ENCODE measurements at places on chromosomes 1 and 21.
A peak's percentile ranks its signal among the peaks of the same experiment; 100 is the strongest.

DNA sequence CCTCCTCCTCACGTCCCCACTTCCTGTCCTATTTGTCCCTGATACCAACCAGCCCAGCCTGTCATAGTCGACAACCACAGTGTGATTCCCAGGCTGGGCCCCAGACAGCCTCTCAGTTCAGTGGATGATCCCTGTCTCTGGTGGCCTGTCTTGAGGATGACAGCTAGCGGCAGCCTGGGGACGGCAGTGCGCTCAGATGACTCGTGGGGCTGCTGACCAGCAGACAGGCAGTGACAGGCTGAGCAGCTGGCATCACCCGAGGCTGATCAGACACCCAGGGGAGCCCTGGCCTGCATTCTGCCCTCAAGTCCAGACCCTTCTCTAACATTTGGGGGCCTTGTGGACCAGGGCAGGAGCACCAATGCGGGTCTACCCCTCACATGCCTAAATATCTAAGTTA, 21.0 kb downstream of the NKAIN1 start:
- DNase-seq: no peak

- DNase-seq: no peak
Measured at GRCh38 chr1:203304391-203304918, 864 bp upstream of the BTG2 start.

- peak; percentile 52 for DNase-seq
Measured at GRCh38 chr1:34774957-34775356, 6.1 kb upstream of the GJB3 start.

DNA sequence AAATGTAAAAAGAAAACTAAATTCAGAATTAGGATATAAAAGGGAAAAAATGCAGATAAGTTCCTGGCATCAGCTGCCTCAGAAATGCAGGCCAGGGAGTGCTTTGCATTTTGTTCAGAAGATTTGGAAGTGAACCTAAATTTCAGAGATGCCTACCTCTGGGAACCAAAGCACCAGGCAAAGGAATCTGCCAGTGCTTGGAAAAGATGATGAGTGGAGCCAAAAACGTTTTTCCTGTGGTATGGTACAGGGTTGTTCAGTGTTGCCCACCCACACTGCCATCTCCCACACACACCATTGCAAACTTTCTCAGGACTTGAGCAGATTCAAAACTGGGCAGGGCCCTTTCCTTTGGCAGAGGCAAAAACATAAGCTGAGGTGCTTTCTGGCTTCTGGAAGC, 349.5 kb downstream of the TGFB2 start:
- no peak for DNase-seq

DNA sequence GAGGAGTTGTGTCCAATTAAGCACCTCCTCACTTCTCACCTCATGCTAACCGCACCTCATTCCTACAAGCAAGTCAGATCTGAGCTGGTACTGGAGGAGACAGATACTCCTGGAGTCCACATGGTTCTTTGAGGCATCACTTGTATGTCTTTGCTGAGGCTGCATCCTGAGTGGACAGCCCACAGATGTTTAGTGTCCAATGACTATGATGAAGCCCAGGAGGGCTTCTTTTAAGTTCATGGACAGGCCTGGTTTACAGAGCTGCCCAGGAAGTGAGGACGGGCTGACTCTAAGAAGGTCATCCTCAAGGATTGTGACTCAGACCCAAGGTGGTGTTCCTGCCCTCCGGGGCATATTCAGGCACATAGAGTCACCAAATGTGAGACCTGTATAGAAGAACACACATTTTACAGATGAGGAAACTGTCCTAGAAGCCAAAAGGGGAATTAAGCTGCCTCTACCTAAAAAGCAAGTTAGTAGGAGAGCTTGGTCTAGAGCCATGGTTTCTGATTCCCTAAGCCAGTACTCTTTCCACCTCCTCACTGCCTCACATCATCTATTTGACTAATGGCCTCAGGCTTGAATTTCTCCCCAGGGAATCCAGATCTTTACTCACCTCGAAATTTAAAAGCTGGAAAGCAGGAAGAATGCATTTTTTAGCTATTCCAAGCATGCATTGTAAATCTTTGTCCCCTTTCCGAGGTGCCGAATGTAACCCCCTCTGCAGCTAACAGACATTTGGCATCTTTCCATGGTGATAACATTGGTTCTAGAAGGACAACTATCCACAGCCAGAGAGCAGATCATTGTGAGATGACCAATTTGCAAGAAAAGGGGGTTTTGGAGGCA, 228.1 kb downstream of the OMA1 start:
- no peak for DNase-seq

DNA sequence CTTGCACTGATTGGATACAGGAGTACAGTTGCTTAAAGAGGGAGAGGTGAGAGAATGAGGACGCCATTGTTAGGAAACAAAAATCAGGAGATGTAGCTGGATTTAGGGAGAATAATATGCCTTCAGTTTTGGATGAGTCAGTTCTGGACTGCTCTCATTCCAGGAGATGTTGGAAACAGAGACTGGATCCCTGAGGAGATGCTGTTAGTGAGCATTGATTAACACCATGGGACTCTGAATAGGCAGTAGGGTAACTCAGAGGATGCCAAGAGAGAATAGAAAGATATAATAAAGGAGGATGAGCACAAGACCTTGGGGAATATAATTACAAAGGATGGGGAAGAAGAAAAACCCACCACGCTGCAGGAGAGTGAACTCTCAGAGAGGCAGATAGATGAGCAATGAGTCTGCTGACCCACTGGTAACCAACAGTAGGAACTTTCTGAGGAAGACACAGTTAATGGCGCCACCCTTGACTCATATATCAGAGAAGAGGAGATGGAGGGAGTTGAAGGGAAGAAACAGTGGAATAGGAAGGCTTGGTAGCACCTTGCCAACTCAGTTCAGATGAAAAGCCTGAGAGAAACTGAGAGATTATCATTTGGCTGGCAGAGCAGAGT, 10.5 kb downstream of the KCNJ15 start:
- DNase-seq: peak; percentile 44

DNA sequence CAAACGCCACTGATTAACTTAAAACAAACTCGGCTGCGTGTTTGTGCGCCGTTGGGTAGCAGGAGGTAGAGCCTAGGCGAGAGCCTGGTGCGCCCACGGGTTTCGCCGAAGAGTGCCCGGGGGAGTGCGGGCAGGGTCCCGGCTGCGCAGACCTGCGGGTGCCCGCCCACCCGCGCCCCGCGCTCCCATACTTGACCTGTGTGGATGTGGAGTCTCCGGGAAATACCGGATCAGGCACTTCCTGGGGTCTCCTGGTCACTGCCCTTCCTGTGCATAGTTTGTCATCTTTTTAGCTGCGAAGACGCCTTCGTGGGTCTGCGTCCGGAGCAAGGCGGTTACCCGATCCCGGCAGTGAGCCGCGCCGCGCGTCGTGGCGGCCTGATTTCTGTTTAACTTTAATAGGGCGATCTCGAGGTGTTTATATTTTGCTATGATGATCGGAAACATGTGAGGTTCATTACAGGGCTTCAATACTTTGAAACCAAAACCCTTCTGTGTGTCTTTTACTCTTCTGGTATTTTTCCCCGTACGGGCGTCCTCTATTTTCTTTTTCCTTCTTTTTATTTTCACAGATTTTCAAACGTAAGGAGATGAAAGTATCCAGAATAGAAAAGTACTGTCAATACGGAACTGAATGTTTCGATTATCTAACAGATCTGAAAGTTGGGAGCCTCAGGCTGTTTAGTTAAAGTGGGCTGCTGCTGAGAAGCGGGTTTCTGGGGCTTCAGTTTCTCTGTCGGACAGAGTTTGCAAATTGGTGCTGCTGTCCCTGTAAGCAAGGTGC, 15.2 kb downstream of the NR5A2 start:
- DNase-seq: no peak

DNA sequence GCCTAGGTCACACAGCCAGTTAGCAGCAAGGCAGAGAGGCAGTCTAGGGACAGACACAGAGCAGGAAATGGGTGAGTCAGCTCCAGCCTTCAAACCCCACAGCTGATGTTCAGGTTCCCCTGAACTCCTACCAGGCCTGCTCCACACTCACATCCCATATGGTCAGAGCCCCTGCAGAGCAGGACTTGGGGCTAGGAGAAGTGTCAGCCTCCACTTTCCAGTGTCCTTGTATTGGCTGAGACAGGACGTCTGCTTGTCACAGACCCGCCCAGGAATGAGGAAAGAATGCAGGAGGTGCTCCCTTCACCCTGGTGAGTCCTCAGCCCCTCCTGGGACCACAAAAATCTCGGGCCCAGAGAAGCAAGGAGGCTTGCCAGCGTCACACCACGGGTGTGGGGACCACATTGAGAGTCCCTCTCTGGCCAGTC, 92.5 kb downstream of the LACTBL1 start:
- DNase-seq: peak; percentile 35

- peak; percentile 80 for DNase-seq
Measured at GRCh38 chr1:93255222-93256079, 74.9 kb downstream of the CCDC18 start.

DNA sequence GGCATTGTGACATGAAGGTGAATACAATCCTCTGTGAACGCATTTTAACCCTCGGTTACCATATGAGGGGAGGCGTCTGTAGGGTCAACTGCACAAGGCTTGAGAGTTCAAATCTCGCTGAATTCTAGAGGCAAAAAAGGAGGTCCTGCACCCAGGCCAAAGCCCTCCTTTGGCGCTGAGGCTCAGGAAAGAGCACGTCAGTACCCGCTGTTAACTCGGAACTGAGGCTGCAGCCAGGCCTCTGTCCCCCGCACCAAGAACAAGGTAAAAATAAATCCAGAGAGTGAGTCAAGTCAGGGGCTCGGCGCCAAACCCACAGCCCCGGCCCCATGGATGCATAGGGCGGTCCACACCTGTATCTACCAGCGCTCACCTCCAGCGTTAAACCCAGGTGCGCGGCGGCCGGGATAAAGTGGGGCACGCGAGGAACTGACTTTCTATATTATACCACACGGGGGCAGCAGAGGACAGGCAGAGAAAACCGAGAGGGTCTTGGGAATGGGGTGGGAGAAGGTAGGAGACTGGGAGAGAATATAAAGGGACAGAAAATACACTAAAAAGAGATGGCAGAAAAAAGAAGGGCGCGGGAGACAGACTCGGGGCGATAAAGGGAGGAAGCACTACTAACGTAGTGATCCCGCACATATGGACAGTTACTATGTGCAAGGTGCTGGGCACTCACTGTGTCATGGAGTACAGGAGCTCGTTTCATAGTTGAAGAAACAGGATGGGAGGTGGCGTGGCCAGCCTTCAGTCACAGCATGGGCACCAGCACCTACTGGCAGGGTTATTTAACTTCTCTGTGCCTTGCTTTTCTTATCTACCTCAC, 54.9 kb downstream of the DMRTA2 start:
- DNase-seq: peak; percentile 34

DNA sequence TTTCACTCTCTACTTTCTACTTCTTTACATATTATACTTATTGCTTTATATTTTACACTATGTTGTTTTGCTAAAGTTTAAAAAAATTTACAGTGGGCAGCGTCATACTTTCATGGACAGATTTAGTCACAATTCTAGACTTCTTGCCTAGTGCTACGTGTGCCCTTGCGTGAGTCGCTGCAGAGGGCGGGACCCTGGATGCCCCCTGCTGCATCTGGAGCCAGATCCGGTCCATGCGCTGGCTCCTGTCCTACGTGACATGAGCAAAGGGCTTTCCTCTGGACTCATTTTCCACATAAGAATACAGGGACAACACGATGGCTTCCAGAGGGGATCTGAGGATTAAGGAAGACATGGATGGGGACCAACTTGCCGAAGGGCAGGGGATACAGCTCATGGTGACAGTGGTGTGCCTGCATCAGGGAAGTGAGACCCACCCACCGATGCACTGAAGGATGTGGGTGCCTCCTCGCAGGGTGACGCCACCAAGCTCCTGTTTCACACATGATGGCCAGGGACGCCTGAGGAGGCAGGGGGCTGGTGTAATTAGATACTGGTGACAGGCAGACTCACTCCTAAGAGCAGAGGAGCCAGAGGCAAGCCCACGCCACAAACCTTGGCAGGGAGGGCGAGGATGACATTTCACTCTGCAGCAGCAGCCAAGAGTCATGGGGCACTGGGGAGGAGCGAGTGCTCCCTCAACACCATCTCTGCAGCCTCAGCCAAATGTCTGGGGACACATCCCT, 86.6 kb downstream of the DMRTB1 start:
- no peak for DNase-seq

DNA sequence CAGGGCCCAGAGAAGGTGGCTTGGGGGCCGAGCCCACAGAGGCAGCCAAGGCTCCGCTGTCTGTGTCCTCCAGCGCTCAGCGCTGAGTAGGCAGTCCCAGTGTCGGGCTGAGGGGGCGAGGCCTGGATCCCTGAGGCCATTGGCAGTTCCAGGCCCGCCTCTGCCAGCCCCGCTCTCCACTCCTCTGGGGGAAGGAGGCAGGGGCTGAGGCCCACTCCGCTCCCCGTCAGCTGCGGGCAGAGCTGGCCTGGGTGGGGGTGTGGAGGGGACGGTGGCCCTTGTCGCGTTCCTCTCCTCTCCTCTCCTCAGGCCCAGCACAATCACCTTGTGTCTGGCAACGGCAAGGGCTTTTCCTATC, 132.8 kb downstream of the CASZ1 start:
- DNase-seq: no peak

DNA sequence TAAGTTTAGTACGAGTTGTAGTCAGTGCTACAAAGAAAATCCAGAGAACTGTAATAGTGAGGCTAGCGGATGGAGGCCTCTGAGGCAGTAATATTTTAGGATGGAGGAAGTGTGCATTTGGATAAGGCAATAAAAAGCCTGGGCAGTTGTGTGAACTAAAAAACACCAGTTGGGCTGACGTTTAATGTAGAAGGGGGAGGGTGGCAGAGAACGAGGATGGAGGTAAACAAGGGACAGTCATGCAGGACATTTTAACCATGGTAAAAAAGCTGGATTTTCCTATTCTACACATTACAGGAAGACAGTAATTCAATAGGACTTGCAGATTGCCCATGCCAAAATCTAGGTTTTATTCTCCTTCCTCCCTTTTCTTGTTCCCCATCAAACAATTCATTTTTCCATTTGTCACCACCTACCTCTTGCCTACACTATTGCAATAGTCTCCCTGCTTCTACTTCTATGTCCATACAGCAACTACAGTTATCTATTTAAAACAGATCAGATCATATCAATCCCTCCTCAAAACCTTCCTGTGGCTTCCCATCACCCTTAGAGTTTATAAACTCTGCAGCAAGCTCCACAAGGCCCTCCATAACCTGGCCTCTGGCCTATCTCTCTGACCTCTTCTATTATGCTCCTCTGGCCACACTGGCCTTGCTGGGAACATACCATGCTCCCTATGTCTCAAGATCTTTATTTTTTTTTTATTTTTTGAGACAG, 27.7 kb downstream of the ERO1B start:
- no peak for DNase-seq

GRCh38 chr1:110102081-110102480, 10.2 kb upstream of the UBL4B start:
- DNase-seq: no peak

DNA sequence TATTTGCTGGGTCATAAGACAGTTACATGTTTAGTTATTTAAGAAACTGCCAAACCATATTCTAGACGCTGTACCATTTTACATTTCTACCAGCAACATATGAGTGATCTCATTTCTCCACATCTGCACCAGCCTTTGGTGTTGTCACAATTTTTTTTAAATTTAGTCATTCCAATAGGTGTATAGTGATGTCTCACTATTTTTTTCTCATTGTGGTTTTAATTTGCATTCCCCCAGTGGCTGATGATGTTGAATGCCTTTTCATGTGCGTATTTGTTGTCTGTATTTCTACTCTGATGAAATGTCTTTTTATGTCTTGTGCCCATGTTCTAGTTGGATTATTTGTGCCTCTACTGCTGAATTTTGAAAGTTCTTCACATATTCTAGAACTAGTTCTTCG, 38.4 kb downstream of the NFASC start:
- DNase-seq: no peak

GRCh38 chr1:204188959-204189639, 7.2 kb downstream of the KISS1 start:
- no peak for DNase-seq
